Esophagus squamous epithelium (tissue), 5 donors: ENCODE measurements at places on chromosomes 5 and 9.
A peak's percentile ranks its signal among the peaks of the same experiment; 100 is the strongest.

DNA sequence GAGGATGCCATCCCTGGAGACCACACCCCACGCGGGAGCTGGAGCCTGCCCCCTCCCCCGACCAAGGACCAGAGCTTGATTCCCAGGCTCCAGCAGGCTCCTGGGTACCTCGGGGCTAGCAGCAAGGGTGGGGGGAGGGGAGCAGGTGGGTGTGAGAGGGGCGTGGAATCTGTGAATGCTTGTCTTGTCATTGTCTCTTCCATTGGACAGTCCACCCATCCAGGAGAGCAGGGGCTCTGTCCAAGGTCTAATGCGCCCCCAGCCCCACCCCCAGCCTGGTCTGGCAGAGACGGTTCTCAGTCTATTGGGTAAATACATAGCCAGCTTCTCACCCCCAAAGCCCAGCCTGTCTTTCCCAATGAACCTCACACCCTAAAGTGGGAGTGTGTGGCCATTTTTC is 22.8 kb downstream of the URM1 start:
- peaks cover 14% of the 10 kb centered on the region for H3K36me3 ChIP-seq
- no peak overlapping the region for H3K27ac ChIP-seq
- H3K4me1 ChIP-seq = no peaks in the 10 kb centered on the region
- H3K27me3 ChIP-seq = peaks cover 32% of the 10 kb centered on the region
- DNase-seq = no peak
- H3K4me3 ChIP-seq = no peak overlapping the region

DNA sequence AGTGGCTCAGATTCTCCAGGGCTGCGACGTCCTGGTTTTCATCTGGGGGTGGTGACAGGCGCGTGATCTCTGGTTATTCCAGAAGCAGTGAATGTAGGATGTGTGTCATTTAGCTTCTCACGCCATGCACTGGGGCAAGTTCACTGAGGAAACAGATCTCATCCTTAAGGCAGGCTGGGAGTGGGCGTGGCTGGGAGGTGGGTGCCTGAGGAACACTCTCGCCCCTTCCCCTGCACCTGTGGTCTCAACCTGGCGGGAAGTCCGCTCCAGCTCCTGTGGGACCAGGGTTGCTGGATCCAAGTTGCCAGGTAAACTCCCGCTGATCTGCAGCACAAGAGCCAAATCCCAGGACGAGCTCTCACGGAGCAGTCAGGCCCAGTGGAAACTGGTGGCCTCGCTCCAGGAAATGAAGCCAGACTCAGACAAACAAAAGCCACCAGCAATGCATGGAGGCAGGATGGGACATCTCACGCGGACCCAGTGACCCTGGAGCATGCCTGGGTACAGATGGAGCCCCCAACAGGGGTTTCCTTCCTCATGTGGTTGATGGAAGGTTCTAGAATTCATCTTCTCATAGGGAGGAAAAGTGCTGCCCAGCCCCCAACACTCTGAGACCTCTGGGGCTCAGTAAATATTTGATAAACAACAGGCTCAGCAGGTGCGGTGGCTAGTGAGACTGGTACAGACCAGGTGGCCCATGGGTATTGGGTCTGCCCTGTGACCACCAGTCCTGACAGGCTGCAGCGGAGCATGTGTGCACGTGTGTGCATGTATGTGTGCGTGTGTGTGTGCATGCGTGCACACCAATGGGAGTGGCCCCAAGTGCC is 16.3 kb upstream of the SLC12A7 start:
- H3K36me3 ChIP-seq = no peaks in the 10 kb centered on the region
- peaks cover 77% of the 10 kb centered on the region for H3K27me3 ChIP-seq
- DNase-seq = no peak
- no peak overlapping the region for H3K27ac ChIP-seq
- H3K4me3 ChIP-seq = no peak overlapping the region

- DNase-seq = no peak
- H3K4me3 ChIP-seq = no peak overlapping the region
- H3K36me3 ChIP-seq = no peaks in the 10 kb centered on the region
- no peak overlapping the region for H3K27ac ChIP-seq
- no peaks in the 10 kb centered on the region for H3K4me1 ChIP-seq
These were observed 398.2 kb downstream of the NFIB start for GRCh38 chr9:13915591-13916301.

DNA sequence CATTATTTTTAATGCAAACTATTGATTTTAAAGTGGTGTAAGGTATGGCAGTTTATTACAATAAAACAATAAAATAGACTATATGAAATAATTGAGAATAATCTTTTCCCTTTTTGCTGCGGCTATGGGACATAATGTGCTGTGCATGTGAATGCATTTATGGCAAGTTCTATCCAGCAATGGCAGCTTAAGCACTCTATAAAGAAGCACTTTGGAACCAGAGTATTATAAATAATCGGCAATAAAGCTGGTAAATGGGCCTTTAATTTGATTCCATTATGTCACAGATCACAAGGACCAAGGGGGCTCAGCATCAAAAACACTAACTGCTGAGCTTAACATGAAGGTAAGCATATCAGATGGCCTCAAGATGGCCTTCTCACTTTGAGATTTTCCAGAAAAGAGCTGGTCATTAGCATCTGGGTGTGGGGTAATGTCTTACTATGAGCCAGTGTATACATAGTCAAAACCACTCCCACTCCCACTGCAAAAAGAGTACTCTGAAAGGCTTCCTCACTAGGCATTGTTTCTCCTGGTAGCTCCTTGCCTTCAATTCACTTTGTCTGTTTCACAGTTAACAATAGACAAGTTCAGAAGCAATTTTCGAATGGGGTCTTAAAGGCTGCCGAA is 97.1 kb upstream of the ASTN2 start:
- H3K4me3 ChIP-seq = no peak overlapping the region
- no peaks in the 10 kb centered on the region for H3K36me3 ChIP-seq
- no peak overlapping the region for H3K27ac ChIP-seq
- H3K4me1 ChIP-seq = no peaks in the 10 kb centered on the region
- DNase-seq = no peak

GRCh38 chr9:136728548-136729123 is 14.1 kb downstream of the LCN10 start:
- peaks cover 14% of the 10 kb centered on the region for H3K36me3 ChIP-seq
- no peaks in the 10 kb centered on the region for H3K27me3 ChIP-seq
- H3K4me3 ChIP-seq = peak overlapping the region; percentile 79
- no peak for DNase-seq

- DNase-seq = no peak
- H3K4me1 ChIP-seq = peaks cover 25% of the 10 kb centered on the region
- no peak overlapping the region for H3K27ac ChIP-seq
- H3K36me3 ChIP-seq = no peaks in the 10 kb centered on the region
- H3K4me3 ChIP-seq = no peak overlapping the region
These were observed 4.8 kb downstream of the ROPN1L start for GRCh38 chr5:10446490-10446889.
